Aorta (tissue), 5 donors: ENCODE measurements at places on chromosomes 7 and 10. TPM values are rescaled to one million over a fixed set of nuclear protein-coding genes. Genes with fewer than 3 reads are reported as not detected.

GRCh38 chr10:124972637-124973036 is 30.7 kb downstream of the ZRANB1 start:
- DNase-seq: no peak

TAS2R3 gene
- 3.1 TPM for total RNA-seq

ASIC3 gene
- 1.7 TPM for total RNA-seq

LIPN gene
- total RNA-seq: 0.58 TPM

- no peak for DNase-seq
Observed at GRCh38 chr7:11833431-11833830, 1.4 kb upstream of the THSD7A start.

DNA sequence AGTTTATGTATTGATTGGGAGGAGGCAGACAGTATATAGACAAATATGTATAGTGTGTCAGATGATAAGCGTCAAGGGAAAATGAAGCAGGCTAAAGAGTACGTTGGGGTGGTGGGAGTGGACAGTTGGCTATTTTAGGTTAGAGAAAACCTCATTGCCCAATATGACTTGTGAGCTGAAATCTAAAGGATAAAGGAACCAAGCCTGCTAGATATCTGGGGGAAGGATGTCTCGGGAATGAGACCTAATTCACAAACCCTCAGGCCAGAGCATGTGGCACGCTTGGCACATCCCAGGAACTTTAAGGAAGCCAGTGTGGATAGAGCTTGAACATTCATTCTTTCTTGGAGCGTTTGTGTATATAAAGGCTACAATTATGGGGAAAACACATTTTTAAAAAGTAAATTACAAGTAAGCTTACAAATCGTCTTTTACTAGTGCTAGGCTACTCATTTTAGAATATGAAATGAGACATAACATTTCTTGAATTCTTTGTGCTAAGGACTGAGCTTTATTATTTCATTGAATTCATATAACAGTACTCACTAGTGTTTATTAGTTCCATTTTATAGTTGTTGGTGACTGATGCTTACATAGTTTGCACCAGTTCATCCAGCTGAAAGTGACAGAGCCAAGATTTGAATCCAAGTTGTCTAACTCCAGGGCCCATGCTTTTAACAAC is 9.7 kb downstream of the FHIP2A start:
- no peak for DNase-seq

C10orf143 gene
- 1.9 TPM for total RNA-seq

GRCh38 chr7:36657036-36657660 is 67.1 kb downstream of the AOAH start:
- no peak for DNase-seq

PCBD1 gene
- total RNA-seq: 49.1 TPM

DNA sequence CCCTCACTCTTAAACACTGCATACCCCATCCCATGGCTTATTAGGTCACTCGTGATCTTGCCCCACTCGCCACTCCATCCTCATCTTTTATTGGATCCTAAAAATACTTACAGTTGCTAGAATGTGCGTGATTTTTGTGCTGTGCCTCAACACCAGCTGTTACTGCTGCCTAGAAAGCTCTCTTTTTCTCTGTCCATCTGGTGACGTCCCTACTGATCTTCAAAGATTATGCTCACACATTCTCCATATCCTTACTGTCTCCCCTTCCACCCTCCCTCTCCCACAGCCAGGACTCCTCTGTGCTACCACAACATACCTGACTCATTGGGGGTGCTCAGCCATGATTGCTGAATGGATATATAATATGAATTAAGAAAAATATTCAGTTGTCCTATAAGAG is 42.0 kb downstream of the CDK6 start:
- no peak for DNase-seq
